A549 treated with dexamethasone at 1 μM for 4 hours (cell line): ENCODE measurements at places on chromosomes 12 and 14. TPM values are rescaled to one million over a fixed set of nuclear protein-coding genes. Genes with fewer than 3 reads are reported as not detected.

ADIPOR2 gene
- total RNA-seq, result 62.0 to 71.4 TPM (median 67.8 TPM) in 5 replicates

KCNH5 gene
- 0.01 to 0.06 TPM in 2 of 5 replicates, not detected in the others for total RNA-seq

SLC15A5 gene
- total RNA-seq, result not detected in 5 replicates

C14orf39 gene
- not detected in 5 replicates for total RNA-seq

POTEM gene
- not detected in 5 replicates for total RNA-seq

CSRP2 gene
- 18.8 to 25.5 TPM (median 21.7 TPM) in 5 replicates for total RNA-seq

RIN3 gene
- total RNA-seq, result 15.4 to 22.4 TPM (median 21.5 TPM) in 5 replicates

GCH1 gene
- 3.1 to 4.1 TPM (median 3.7 TPM) in 5 replicates for total RNA-seq

CLEC2A gene
- not detected in 5 replicates for total RNA-seq

KLRF2 gene
- not detected in 5 replicates for total RNA-seq

ADAM21 gene
- total RNA-seq, result 0.08 TPM in 1 of 5 replicates, not detected in the others

PPP4R4 gene
- 0.24 to 0.44 TPM (median 0.33 TPM) in 5 replicates for total RNA-seq

GALNT16 gene
- total RNA-seq, result 2.4 to 3.3 TPM (median 3.1 TPM) in 5 replicates

DUSP16 gene
- 6.6 to 11.7 TPM (median 9.3 TPM) in 5 replicates for total RNA-seq
